ENCODE measurements at places on chromosomes 1 and 21.

DNA sequence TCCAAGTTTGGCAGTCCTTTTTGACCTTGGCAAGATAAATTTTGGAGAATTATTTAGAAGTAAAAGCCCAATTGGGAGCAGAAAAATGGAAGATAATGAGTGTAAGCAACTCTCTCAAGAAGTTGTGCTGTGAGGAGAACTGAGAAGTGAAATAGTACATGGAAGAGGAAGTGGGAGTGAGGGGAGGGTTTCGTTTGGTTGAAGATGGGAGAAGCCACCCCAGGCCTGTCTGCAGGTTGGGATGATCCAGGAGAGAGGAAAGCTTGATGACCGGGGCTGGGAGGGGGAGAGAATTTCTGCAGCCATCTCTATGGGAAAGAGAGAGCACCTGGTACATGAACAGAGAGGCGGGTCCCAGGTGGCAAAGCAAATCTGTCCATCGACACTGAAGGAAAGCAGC, 8.6 kb upstream of the RCAN1 start:
- no peak for DNase-seq

GRCh38 chr1:205593967-205594366, 37.8 kb downstream of the ELK4 start:
- DNase-seq: no peak

DNA sequence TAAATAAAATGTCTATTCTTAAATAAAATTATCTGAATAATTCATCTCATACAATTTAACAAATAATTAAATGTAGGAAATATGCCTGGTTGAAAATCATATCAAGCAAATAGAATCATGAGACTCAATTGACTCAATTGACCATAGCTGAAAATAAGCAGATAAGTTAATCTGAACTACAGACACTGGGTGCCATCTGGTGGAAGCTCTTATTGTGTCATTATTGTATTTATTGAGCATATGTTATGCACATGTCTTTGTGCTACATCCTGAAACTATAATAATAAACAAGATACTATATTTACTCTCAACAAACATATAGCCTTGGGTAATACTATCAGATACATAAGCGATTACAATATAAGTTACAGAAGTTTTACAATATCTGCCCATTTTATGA, 41.0 kb downstream of the BRINP3 start:
- no peak for DNase-seq

GRCh38 chr1:214370615-214371014, 89.7 kb downstream of the SMYD2 start:
- DNase-seq: no peak

- DNase-seq: no peak
Measured at GRCh38 chr1:36464605-36465393, 615 bp upstream of the MRPS15 start.

- DNase-seq: no peak
Measured at GRCh38 chr1:66745451-66745850, 6.8 kb upstream of the DYNLT5 start.

GRCh38 chr1:84758968-84759491, 68.8 kb upstream of the SSX2IP start:
- no peak for DNase-seq

DNA sequence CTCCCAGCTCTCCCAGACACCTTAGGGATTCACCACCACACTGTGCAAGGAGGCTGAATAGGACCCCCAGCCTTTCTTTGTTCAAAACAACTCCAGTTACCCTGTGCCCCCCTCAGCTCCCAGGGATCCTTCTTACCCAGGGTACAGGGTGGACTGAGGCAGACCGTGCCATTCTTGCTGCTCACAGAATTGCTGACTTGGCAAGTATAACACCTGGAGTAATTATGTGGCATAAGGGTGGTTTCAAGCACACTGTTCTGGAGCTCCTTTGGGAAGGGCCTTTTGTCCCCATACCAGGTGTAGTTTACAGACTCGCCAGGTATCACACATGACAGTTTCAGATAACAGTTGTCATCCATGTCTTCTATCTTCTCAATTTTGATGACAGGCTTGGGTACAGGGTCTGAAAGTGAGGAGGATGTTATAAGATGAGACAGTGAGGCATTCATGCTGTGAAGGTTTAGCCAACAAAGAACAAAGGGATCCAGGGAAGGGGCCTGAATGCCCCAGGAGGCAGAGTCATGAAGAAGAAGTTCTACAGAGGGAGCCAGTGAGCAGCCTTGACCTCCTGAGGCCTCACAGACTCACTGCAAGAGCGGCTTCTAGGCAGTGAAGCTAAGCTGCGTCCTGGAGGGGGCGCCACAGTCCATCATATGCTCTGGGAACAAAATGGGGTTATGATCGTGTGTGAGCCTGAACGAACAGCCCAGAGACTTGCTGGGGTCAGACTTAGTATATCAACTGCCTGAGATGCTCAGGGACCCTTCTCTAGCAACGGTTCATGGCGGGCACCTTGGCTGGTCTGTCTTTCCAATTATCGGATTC, 30.3 kb downstream of the CD48 start:
- DNase-seq: peak; percentile 79

DNA sequence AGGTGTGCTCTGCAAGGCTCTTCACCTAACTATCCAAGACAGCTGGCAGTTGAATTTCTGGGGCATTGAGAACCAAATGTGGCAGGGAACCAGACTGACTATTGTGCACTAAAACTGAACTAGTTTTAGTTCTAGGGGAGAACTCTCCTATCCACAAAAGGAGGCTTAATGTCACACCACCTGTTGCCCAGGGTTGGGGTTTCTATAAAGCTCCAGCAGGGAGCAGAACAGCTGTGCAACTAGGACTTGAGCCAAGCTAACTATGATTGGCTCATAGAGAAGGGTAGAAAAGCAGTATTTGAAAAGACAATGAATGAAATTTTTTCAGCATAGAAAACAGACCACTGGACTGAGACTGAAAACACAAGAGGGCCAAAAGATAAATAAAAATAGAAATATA, 53.3 kb upstream of the FGGY start:
- DNase-seq: no peak

DNA sequence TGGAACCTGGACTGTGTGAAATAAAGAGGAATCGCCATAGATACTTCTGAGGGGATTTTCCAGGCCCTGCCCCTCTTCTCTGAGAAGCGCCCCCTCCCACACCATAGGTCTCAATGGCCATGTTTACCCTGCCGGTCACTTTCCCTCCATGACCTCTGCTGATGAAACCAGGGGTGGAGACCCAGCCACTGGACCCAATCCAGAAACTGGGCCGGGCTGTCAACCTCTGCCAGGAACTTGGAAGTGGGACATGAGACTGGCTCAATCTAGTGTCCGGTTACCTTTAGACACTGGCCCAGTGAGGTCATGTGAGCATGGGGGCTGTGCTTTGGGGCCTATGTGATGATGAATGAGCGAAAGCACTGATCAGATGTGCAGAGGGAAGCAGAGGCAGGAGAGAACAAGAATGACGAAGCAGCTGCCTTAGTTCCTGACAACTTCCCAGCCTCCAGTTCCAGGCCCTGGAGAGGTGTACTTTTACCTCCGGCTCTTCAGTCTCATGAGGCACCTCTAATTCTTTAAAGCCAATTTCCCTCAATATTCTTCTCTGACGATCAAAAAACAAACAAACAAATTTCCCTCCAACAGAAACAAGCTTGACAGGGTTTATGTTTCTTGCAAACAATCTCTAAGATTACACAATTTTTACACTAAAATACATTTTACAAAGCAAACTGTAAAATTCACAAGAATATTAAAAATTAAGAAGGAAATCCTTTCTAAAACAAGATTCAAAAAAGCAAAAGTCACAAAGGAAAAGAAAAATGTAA, 4.9 kb downstream of the ASAP3 start:
- DNase-seq: no peak

GRCh38 chr1:1680031-1680911, 12.3 kb downstream of the SLC35E2B start:
- DNase-seq: no peak

DNA sequence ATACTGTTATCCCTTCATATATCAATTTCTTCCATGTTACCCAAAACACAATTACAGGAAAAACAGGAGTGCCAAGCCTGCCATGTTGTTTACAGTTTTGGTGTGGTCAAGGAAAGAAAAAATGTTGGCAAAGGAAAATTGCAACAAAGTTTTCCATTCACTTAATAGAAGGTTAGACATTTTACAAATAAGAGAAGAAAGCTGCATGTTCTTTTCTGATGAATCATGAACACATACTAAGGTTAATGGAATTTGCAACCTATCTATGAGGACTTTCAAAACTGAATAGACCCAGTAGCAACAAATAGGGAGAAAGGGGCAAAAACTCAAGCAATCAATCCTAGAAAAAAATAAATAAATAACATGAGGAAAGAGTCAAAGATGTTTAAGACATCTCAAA, 556.7 kb downstream of the DPYD start:
- DNase-seq: no peak

GRCh38 chr1:213484758-213485157, 433.7 kb downstream of the RPS6KC1 start:
- DNase-seq: no peak

DNA sequence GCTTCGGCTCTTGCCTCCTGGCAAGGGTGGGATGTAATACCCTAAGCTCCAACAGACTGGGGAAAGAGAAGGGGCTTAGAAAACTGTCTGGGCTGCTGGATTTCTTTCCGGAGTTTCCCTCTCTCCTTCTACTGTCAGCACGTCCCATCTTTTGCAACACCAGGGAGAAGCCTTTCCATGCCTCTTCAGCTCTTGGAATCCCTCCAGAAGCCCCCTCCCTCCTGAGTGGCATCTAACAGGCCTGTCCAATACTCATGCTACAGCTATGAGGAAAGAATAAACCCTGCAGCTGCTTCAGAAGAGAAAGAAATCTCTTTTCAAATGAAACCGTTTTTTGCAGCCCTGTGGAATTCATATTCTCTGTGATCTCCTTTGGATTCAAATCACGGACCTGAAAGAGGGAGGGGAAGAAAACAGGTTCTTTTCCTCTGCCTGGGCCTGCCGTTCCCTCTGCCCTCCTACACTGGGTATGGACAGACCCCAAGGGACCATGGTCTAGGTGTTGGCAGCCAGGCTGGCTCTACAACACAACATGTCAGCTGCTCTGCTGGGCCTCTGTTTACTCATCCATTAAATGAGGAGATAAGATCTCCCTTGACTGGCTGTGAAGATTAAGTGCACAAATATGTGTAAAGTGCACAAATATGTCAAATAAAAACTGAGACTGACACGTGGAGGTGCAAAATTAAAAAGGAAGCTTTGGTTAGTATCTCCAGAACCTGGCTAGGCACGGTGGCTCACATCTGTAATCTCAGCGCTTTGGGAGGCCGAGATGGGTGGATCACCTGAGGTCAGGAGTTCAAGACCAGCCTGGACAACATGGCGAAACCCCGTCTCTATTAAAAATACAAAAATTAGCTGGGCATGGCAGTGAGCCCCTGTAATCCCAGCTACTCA, 6.0 kb upstream of the CAPN2 start:
- DNase-seq: no peak

- DNase-seq: no peak
Measured at GRCh38 chr1:210857146-210857663, 276.7 kb downstream of the KCNH1 start.

DNA sequence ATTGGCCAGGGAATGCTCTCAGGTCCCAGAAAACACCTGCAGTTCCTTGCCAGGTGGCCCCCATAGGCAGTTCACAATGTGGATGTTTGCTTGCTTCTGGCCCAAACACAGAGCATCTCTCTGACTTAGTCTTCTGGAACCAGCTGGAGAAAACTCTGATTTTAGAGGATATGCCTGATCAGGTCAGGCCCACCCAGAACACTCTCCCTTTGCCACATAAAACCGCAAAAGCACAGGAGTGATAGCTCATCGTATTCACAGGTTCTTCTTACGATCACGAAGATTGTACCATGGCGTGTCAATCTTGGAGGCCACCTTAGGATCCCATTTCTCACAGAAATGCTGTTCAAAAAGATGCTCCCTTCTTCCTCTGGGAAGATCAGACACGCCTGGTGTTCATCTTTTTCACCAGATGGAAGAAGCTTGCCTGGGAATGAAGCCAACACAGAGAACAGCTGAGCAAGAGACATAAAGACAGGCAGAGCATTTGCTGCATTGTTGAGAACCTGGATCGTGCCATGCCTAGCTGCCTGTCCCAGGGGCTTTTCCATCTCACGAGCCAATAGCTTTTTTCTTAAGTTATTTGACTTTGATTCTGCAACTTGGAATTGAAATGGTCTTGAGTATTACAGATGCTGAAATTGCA, 11.6 kb upstream of the CD247 start:
- DNase-seq: no peak

DNA sequence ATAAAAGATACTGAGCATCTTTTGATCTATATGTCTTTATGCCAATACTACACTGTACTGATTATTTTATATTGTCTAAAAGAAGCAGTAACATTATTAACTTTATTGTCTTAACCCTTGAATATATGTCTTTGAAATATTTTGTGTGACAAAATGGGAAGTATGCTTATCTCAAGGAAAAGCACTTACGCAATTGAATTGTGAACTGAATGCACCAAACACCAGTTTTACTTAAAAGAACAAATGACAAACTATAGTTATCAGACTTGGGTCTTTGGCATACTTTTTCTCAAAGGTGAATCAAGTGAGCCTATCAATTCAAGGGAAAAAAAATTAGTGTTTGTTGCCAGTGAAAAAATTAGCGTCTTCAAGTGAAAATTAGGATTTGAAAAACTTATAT, 9.2 kb upstream of the SLC6A9 start:
- DNase-seq: no peak

- no peak for DNase-seq
Measured at GRCh38 chr1:84688463-84689061, 1.7 kb downstream of the SSX2IP start.

- no peak for DNase-seq
Measured at GRCh38 chr1:75579046-75579445, 31.9 kb downstream of the SLC44A5 start.

DNA sequence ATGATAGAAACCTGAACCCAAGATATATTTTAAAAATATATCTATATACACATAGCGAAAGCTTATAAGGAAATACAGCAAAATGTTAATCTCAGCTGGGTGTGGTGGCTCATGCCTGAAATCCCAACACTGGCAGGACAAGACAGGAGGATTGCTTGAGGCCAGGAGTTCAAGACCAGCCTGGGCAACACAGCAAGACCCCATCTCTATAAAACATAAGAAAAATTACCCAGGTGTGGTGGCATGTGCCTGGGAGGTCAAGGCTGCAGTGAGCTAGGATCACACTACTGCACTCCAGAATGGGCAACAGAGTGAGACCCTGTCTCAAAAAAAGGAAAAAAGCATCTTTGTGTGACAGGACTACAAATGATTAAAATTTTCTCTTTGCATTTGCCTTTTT, 6.0 kb upstream of the SRM start:
- no peak for DNase-seq

DNA sequence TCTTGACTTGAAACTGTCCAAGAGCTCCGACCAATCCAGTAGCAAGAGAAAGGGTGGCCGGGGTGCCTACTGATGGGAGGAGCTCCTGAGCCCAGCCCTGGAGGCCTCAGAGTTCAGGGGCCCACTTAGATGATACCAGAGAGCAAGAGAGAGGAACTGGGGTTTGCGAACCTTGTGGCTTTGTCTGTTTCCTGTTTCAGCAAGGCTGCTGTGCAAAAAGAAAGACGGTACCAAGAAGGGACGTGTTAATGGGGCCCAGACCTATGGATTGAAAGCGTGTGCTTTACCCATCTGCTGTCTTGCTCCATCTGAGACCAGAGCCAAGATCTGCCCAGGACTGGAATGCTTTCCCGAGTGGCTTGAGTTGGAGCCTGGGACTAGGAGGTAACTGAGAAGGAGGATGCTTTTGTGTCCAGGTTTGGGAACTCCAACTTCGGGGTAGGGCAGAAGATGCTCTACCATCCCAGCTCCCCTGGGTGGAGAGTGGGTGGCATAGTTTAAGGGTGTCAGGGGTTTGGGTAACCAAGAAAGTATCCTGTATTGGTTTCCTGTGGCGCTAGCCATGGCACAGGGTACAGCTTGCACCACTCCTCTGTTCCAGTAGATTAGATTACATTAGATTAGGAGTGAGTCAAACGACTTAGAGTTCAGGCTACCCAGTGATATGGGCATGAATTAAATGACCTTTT, at the start of gene TRAF3IP3:
Gene TRAF3IP3 (plus strand): TSS at position 128 of the 689 bp plus-strand sequence. CDS start 3,987 bp downstream, outside the sequence.
- peak; percentile 61 for DNase-seq

Data from stimulated activated CD4-positive, alpha-beta T cell treated with anti-CD3 and anti-CD28 coated beads, Interleukin-12 subunit alpha, Interleukin-12 subunit beta, amount 100 ng/mL, for 24 hours (primary cell).